ENCODE measurements at places on chromosomes 3 and 15.

- no peak for DNase-seq
Measured at GRCh38 chr3:155979746-155980145, 109.3 kb downstream of the GMPS start.

DNA sequence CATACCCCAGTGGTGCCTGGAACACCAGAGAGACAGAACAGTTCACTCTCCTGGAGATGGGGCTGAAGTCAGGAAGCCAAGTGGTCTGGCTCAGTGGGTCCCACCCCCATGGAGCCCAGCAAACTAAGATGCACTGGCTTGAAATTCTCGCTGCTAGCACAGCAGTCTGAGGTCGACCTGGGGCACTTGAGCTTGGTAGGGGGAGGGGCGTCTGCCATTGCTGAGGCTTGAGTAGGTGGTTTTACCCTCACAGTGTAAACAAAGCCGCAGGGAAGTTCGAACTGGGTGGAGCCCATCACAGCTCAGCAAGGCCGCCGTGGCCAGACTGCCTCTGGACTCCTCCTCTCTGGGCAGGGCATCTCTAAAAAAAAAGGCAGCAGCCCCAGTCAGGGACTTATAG lies 272.0 kb downstream of the KLF13 start:
- no peak for DNase-seq

DNA sequence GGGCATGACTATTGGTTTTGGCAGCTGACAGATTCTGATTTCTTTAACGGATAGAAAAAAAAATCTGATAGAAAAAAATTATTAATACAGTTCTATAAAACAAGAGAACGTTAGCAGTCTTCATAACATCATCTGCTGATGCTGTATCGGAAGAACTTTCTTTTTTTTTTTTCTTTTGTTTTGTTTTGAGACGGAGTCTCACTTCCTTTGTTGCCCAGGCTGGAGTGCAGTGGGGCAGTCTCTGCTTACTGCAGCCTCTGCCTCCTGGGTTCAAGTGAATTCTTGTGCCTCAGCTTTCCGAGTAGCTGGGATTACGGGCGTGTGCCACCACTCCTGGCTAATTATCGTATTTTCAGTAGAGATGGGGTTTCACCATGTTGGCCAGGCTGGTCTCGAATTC lies 271.2 kb upstream of the DPPA4 start:
- no peak for DNase-seq

DNA sequence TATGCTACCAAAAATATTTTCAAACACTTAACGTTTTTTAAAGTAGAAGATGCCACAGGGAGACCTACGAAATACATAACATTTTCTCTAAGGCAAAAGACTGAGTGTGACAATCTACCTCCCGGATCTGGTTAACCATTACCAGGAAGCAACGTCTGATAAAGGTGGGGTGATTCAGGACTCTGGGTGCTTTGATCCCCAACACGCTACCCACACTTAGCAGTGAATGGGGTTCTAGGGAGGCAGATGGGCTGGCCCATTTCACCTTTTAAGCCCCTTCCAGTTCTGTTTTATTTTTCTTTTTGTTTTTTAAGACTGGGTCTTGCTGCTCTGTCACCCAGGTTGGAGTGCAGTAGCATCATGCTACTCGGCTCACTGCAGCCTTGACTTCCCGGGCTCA lies 39.5 kb downstream of the EIF4E3 start:
- DNase-seq: no peak

GRCh38 chr15:39232512-39232911 lies 348.4 kb upstream of the THBS1 start:
- no peak for DNase-seq

GRCh38 chr3:5488771-5489170 lies 301.3 kb downstream of the EDEM1 start:
- DNase-seq: no peak

Measured in activated CD4-positive, alpha-beta T cell treated with anti-CD3 and anti-CD28 coated beads for 48 hours (primary cell).